HuH-7 (cell line): ENCODE measurements at places on chromosomes 16 and 17.

- no peak for DNase-seq
These were observed 13.4 kb downstream of the ARSG start for GRCh38 chr17:68304706-68305105.

DNA sequence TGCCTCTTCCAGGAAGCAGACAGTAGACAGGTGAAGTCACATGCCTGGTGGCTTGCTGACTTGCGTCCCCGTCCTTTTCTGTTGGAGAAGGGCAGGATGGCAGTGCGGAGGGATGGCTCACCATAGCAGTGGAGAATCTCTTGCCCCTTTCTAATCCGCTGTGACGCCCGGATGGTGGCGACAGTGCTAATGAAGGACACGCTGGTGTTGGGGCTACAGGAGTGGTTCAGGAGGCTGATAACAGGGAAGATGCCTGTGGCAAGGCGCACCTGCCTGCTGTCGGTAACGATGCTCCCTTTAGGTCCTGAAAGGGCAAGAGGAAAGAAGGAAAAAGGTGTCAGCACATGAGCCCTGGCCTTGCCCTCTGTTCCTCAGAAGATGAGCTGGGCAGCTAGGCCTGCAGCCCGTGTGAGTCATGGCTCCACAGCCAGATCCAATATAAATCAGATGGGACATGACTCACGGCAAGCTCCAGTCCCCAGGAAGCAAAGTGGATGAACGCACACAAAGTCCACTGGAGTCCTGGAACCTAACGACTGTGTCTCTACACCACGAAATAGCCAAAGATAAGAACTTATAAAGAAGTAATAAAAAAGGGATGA is 25.5 kb downstream of the SERPINF1 start:
- DNase-seq: no peak

- DNase-seq: no peak
These were observed 181.3 kb downstream of the HS3ST3A1 start for GRCh38 chr17:13420418-13420826.

DNA sequence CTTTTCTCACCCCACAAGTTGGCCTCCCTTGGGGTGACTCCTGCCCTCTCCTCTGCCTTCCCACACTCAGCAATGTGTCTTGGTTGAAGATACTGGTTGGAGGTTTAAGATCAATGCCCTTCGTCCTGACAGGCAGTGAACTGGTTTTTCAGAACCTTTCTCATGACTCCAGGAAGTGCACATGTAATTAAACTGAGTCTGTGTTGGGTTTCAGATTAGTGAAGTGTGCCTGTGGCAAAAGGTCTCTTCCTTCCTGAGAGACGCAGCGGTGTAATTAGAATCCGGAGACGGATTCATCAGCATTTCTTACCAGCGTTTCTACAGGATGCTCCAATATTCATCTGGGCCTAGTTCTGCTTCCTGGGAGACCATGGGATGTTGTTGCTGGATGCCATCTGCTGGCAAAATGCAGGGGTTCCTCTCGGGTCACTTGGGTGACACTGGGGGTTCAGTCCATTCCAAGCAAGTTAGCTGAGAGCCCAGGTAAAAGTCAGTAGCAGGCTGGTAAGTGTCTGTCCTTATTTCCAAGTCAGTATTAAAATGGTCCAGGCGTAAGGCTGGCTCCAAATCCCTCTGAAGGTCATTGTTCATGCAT is 233.3 kb downstream of the XYLT1 start:
- no peak for DNase-seq

DNA sequence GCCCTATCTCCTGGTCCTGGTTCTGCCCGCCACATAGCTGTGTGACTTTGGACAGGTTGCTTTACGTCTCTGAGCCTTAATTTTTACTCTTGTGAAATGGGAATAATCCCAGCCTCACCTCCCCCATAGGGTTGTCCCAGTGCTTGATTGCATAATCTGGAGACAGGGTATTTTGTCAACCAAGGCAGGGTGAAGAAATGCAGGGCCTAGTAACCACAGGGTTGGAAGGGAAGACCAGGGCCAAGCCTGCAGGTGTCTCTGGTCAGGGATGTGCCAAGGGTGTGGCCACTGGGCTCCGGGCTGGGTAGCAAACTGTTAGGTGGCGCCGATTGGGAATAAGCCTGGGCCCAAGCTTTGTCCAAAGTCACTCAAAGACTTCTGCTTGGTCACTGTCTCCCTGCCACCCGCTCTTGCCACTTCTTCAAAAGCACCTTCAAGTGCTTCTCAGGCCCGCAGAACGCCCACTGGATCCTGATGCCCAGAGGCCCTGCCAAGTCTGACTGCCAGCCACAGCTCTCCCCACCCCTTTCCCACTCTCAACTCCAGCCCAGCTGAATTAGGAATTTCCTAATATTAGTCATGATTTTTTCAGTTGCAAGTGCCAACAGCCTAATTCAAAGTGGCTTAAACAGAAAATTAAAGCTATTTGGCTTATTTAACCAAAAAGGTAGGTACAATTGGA is 20.6 kb upstream of the COL1A1 start:
- DNase-seq: no peak

- DNase-seq: no peak
These were observed 17.2 kb downstream of the SLC16A6 start for GRCh38 chr17:68273722-68274121.

GRCh38 chr17:75135946-75136345 is 4.4 kb upstream of the NT5C start:
- no peak for DNase-seq

GRCh38 chr17:3256575-3256974 is 41.6 kb downstream of the OR3A1 start:
- DNase-seq: no peak

DNA sequence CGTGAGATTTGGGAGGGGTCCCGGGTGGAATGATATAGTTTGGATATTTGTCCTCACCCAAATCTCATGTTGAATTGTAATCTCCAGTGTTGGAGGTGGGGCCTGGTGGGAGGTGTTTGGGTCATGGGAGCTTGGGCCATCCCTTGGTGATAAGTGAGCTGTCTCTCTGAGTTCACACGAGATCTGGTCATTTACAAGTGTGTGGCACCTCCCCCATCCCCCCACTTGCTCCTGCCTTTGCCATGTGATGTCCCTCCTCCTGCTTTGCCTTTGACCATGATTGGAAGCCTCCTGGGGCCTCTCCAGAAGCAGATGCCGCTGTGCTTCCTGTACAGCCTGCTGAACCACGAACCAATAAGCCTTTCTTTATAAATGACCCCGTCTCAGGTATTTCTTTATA is 21.3 kb upstream of the BAIAP2 start:
- DNase-seq: no peak

- no peak for DNase-seq
These were observed 31.1 kb downstream of the SGSM2 start for GRCh38 chr17:2368359-2368758.

DNA sequence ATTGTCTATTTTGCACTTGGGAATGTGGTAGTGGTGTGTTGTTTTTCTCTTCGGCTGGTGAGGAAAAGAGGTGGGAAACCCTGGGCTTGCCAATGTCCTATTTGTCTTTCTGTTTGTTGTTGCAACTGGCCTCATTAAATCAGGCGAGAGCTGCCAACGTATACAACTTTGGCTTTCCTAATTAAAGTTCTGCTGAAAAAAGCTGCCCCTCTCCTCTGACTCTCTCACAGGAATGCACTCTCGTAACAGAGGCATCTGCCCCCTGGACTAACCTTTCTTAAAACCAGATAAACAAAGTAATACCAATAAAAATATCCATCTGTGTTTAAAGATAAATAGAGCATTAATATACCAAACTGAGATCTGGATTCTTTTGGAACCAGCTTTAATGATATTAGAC is 7.8 kb downstream of the CDRT15 start:
- DNase-seq: no peak
